ENCODE measurements at places on chromosomes 4 and X. TPM values are rescaled to one million over a fixed set of nuclear protein-coding genes. Genes with fewer than 3 reads are reported as not detected.

DNA sequence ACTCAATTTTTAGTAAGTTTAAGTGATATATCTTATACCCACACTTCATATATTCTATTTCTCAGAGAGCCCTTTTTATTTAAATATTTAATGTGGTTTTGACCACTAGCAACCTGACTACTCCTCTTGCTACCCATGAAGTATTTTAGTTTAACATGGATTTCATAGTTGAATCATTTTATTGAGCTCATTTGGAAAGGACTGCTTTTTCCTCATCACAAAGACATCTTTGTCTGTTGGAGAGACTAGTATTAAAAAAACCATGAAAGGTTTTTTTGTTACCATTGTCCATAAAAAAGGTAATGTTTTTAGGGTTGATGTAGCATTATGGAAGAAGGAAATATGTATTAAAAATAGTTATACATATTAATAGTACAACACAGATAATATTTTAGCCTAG lies 139.5 kb downstream of the RAPGEF2 start:
- ATAC-seq, result no peak

- no peak for ATAC-seq
Observed at GRCh38 chr4:75821966-75822365, 80.3 kb downstream of the PPEF2 start.

The FAM53A gene
- 5.7 TPM for total RNA-seq

The TECRL gene
- not detected for total RNA-seq

- ATAC-seq, result no peak
Observed at GRCh38 chr4:177487977-177488376, 45.7 kb upstream of the AGA start.

GRCh38 chrX:55107262-55107661 lies 18.4 kb downstream of the PAGE2 start:
- ATAC-seq, result no peak

DNA sequence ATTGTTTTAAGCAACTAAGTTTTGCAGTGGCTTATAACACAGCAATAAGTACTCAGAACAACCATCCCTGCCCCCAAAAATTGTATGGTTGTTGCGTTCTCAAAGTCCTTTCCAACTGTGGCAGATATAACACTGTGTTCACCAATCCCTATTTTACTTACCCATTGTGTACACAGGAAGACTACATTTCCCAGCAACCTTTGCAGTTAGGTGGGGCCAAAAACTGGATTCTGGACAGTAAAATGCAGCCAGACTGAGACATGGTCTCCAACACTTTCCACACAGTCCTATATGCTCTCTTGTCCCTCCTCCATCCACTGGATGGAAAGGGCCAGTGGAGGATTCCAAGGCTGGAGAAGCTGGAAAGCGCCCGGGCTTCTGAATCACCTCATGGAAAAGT lies 523.6 kb downstream of the BCOR start:
- no peak for ATAC-seq

DNA sequence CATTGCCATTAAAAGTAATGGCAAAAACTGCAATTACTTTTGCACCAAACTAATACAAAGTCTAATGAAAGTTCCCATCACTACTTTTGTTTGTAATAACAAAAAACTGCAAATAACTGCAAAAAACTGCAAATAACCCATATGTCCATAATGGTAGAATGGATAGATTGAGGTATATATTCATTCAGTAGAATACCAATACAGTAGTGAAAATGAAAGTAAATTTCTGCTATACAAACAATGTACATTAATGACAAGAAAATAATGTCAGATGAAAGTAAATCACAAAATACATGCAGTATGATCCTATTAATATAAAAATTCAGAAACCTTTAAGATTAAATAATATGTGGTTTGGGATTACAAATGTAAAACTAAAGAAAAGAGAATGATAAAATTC lies 41.3 kb upstream of the CEP135 start:
- ATAC-seq, result no peak

- peak; percentile 85 for ATAC-seq
Observed at GRCh38 chrX:51743179-51743957, at the start of gene GSPT2. Gene GSPT2 (plus strand): TSS chrX:51743442. CDS start chrX:51743627, 185 bp downstream.

The ARHGAP36 gene
- total RNA-seq, result 0.10 TPM

The FSTL5 gene
- 0.57 TPM for total RNA-seq

The GPC3 gene
- total RNA-seq, result 19.7 TPM

The LIMCH1 gene
- 82.9 TPM for total RNA-seq

GRCh38 chr4:88697588-88698329 lies at the start of gene NAP1L5:
Gene NAP1L5 (minus strand): TSS chr4:88697829. CDS start chr4:88697754, 75 bp downstream.
- ATAC-seq, result peak; percentile 90

DNA sequence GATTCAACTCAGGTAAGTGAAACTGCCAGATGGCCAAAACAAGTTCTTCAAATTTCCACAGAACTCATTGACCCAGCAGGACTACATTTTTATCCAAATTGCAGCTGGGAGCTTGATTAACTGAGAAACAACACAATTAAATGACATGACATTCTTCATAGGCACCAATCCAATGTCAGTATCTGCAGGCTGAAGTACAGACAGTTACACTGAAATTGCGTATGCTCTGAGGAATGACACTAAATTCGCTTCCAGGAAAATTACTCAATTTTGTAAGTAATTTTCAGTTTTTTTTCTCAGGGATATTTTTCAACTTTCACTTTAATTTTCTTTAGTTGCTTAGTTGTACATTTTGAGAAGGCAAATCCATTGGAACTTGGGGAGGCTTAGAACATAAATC lies 4.5 kb downstream of the C1GALT1C1 start:
- no peak for ATAC-seq

DNA sequence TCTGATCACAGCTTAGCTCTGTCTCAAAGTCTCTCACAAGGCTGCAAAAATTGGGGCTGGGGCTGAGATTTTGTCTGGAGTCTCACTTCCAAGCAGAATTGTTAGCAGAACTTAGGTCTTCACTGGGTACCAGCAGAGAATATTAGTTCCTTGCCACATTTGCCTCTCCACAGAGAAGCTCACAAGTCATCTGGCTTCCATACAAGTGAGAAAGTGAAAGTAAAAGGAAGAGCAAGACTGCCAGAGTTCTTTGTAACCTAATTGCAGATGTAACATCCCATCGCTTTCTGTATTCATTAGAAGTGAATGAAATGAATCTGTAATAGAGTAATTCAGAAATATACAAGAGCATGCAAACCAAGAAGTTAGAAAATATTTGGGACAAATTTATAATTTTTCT lies 624.1 kb upstream of the GNPDA2 start:
- no peak for ATAC-seq

- no peak for ATAC-seq
Observed at GRCh38 chrX:154023276-154024000, 3.7 kb upstream of the IRAK1 start.

GRCh38 chr4:118270492-118270891 lies 82.3 kb downstream of the PRSS12 start:
- ATAC-seq, result no peak

The SOWAHB gene
- not detected for total RNA-seq

DNA sequence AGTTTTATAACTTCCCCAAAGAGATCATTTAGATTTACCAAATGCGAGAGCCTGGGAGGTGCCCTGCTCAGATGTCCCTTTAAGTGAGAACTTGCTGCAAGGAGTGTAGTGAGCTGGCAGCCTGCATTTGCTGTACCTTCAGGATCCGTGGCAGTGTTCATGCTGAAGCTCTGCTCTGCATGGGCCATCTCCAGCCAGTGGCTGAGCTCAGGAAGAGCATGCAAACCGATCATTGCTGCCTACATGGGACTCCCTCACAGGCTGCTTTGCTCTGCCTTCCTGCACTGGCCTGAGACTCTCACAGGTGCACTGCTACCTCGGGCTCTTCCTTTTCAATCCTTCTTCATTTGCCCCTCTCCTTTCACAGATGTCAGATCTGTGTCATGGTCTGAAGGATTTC lies 152.0 kb upstream of the SFRP2 start:
- ATAC-seq, result no peak

The TRO gene
- 8.9 TPM for total RNA-seq

GRCh38 chrX:79081895-79082512 lies 62.5 kb upstream of the GPR174 start:
- no peak for ATAC-seq

GRCh38 chrX:9829308-9830267 lies 43.4 kb downstream of the SHROOM2 start:
- ATAC-seq, result no peak

- no peak for ATAC-seq
Observed at GRCh38 chrX:24574743-24575142, 72.4 kb downstream of the PCYT1B start.

DNA sequence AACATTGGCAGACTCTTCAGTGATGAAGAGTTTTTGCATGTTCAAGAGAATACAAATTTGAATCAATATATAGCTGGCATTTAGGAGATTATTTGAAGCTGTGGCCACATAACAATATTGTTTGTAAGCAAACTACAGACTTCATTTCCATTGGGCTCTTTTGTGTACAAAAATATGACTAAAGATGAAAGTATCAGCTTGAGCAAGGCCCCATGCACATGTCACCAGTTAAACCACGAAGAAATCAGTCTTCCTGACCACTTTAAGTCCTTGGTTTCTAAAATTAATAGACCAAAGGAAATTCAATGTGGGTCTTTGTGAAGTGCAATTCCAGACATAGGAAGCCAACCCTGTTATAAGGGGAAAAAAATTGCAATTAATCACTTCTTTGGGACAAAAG lies 1664.6 kb upstream of the ADGRL3 start:
- ATAC-seq, result no peak

The ANK2 gene
- 88.3 TPM for total RNA-seq

GRCh38 chr4:29578329-29578728 lies 1141.8 kb upstream of the PCDH7 start:
- no peak for ATAC-seq

The MAGEA2 gene
- not detected for total RNA-seq

DNA sequence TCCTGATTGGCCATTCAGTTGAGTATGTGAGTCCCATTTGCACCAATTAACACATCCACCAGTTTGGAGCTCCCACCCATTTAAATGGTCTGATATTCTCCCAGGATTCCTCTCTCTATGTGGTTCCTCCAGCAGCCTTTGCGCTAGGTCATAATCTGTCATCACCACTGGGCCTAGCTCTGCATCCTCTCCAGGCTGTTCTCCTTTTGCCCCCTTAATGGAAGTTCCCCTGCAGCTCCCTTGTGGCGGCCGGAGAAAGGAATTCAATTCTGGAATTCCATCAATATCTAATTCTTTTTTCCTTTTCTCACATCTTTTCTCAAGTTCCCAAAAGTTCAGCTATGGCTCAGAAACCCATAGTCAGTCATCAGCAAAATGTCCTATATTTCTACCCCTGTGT lies 2184.4 kb upstream of the AGA start:
- ATAC-seq, result no peak

DNA sequence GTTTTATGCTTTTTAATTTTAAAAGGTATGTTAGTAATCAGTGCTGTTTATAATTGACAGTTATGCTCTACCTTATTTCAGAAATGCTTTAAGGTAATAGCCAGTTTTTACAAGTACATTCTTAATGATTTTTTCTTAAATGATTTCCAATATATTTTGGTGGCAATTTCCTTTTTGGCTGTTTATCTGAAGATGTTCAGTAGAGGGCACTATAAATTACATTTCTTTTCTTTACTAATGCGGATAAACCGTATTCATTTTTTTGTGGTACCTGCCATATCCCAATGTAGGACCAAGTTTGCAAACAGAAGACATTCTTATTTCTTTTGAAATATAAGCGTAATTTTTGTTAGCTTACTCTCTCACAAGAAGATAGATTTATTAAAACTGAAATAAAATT lies 65.4 kb downstream of the CCKAR start:
- ATAC-seq, result no peak

DNA sequence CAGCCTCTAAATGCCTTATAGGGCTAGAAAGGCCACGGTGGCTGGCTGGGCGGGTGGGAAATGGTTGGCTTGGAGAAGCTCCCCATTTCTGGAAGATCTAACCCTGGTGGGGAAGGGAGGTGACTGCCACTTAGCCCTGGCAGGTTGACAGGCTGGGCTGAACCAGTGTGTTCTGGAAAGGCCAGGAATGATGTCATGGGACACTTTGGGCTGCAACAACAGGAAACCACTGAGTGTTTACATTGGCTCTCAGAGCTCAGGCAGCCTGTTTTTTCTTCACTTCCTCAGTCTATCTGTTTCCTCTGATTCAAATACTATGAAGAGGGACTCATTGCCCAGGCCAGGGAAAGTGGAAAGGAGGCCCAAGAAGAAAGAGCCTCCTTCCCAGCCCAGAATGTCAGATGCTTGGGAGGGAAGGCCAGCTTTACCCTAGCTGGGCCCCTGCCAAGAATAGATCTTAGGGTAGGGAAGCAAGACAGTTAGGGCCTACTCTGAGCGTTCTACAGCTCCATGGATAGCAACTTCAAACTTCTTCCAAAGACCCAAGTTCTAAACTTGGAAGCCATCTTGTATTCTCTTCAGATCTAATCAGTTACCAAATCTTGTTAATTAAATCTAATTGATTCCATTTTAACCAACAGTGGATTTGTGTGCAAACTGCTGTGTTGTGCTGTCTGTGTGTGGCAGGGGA lies 65.8 kb upstream of the MSN start:
- peak; percentile 93 for ATAC-seq

The KLHL5 gene
- 143 TPM for total RNA-seq

DNA sequence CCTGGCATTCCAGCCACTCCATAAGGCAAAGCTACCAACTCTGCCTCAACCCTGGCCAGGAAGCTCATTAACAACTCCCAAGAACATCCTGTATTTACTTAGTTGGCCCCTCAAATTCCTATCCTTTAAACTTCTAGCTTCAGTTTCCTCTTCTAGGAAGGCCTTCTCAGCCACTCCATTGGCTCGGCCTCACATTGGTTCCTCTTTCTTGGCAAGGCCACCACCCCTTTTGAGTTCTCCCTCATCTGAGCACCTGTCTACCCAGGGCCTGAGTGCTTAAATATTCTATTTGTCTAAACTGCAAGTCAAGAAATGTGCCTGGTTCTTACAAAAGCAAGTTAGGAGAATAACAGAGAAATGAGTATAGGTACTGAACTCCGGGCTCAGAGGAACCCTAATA lies 10.0 kb downstream of the SMC1A start:
- ATAC-seq, result no peak

DNA sequence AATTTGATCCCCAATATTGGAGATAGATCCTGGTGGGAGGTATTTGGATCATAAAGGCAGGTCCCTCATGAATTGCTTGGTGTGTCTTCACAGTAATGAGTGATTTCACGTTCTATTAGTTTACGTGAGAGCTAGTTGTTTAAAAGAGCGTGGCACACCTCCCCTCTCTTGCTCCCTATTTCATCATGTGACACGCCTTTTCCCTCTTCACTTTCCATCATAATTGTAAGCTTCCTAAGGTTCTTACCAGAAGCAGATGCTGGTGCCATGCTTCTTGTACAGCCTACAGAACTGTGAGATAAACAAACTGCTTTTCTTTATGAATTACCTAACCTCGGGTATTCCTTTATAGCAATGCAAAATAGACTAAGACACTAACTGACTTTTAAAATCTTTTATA lies 34.0 kb upstream of the FMR1 start:
- ATAC-seq, result no peak

DNA sequence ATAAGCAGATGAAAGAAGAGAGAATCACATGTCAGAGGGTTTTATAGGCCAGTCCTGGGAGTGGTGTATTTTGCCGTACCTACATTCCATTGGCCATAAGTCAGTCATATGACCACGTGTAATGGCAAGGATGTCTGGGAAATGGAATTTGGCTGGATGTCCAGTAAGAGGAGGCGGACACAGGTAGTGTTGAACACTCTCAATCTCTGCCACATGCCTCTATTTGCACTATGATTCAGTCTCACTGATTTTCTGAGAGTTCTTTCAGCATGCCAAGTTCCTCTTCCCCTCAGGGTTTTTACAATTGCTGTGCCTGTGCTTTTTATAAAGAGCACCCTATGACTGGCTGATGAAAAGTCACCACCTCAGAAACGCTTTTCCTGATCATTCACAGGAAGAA lies 164.2 kb upstream of the GPR101 start:
- ATAC-seq, result no peak
